ENCODE measurements at places on chromosomes 4 and X.

GRCh38 chrX:45781901-45782553 is 581.4 kb upstream of the DIPK2B start:
- no peak for DNase-seq

DNA sequence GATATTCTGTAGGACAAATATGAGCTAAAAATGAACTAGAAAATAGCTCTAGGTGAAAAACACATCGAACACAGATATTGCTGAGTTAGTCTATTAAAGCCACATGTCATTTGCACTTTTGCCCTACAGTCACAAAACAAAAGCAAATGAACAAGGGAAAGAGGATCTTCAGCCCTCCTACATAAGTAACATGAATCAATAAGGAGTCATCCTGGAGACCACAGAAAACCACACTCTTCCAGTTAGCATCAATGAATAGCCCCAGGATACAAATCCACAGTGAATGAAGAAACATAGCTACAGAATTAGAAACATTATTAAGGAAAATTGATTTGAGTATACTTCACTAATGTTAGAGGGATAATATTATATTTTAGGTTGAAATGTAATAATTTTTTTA is 311.4 kb downstream of the MAPK10 start:
- DNase-seq, result no peak

DNA sequence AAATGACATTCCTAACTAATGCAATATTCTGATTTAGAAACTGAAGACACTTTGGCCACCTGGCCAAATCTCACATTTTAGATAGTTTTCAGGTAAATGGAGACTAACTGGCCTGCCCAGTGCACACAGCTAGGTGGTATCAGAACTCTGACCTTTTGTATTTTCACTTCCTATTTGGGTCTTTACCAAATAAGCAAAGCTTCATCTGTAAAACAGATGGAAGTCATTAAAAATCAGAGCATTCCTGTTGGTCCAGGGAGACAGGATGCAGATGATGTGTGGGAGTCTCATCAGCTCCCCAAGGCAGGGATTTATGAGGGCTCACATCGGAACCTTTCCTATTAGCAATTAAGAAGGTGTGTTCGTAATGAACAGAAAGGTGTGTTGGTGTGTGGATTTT is 57.7 kb downstream of the ARHGAP10 start:
- no peak for DNase-seq

- DNase-seq, result no peak
Measured at GRCh38 chr4:8331575-8331955, 62.0 kb downstream of the HTRA3 start.

DNA sequence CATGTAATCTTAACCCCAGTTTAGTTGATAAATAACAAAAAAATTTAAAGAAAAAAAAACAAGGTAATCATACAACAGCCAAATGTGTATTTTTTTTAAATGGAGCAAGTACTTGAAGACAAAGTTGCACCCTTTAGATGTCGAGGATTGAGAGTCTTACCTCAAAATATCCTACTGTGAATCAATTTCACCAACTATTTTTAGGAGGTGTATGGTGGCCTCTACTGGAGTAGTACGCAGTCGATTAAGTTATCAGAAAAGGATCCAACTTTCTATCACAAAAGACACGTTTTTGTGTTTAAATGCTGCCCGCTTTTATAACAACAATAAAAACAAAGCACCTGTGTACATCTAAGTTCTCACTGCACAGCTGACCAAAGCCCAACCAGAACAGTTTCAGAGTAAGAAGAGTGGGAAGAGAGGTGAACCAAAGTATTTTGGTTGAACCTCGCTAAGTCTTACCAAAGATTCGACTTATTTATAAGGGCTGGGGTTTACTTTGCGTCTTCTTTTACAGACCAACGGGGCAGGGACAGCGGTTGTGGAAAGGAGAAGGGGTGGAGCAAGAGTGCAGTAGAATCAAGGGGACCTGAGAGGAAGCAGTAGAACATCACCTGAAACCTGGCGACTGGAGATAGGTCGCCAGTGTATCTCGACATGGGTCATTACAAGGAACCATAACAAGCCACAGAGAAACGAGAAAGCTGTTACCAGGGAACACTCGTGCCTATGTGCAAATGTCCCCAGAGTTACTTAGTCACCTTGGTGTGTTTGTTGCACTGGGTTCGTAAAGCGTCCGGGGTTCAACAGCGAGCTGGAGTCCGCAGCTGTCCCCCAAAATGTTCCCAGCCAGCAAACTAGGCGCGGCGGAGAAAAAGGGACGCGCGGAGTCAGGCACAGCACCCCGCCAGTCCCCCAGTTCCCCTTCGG is 1.1 kb downstream of the RPS6KA6 start:
- DNase-seq, result no peak

DNA sequence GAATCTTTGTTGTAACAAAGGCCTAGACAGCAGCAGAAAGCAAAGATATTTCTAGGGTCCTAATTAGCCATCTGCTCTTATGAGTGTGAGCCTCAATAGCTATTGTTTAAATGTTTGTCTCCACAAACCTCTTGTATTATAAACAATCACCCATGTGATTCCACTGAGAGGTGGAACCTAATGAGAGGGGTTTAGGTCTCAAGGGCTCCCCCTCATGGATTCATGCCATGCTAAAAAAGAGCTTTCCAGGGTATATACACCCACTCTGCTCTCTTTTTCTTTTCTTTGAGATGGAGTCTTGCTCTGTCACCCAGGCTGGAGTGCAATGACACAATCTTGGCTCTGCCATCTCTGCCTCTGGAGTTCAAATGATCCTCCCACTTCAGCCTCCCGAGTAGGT is 42.1 kb downstream of the TRIM61 start:
- DNase-seq, result no peak

GRCh38 chr4:131635191-131635590 is 1513.9 kb upstream of the PCDH10 start:
- no peak for DNase-seq

DNA sequence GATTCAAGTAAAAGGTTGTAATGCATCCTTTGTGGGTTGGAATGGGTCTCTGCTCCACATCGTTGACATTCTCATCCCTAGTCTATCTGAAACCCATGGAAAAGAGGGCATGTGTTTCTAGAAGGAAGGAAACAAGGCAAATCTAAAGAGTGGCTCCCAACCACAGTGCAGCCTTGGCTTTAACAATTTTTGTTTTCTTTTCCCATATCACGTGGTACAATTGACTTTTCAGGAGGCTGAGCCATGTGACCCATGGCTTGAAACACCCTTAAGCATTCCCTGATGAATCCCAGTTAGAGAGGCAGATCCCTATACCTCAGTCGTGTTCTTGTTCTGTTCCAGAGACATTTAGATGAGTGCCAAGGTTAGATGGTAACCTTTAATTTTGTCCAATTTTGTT is 12.8 kb downstream of the DCUN1D4 start:
- DNase-seq, result no peak

DNA sequence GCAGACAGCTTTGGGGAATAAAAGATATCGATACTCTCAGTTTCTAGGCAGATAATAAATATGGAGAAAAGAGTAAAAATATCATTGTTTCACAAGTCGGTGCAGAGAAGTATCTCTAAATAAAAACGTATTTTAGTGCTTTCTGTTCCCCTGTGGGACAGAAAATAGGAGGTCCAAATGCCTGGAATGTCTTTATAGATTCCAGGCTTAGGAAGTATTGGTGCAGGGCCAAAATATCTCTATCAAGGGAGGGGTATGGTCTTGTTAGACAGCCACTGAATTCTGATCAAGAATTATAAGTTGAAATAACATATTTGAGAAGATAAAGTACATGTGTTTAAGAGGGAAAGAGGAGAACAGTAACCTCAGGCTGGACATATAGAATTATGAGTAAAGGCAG is 596.4 kb downstream of the PCDH18 start:
- DNase-seq, result no peak

DNA sequence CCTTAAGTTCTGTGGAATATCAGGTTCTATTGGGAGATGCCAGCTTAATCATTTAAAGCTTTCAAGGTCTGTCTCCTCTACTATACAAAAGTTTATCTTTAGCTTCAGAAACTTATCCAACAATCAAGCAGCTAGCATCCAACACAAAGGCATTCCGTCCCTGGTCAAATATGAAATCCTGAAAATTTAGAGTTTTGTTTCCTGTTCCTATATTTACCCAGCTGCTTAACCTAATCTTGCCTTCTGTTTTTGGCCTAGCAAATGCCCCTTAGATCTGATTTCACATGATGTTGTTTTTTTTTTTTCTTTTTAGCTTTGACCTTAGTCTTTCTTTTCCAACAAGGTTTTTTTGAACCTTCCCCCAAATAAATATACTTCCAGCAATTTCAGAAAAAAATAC is 33.8 kb downstream of the FAM13A start:
- DNase-seq, result no peak

DNA sequence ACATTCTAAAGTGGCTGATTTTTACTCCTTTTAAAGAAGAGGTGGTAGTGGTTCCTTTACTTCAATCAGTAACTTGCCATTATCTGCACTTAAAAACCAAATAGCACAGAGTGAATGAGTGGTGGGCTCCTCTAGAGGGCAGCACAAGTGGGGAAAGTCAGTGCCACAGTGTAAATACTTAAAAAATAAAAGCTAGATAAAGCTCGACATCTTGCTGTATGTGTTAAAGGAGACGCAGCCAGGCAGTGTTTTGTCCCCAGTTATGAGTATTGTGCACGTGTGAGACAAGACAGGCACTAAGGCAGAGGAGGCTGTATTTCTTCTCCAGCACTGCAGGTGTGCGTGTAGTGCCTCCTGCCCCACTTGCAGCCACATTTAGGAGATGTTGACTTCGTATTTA is 24.6 kb downstream of the NAP1L5 start:
- DNase-seq, result no peak

GRCh38 chr4:110977554-110977953 is 354.7 kb upstream of the PITX2 start:
- no peak for DNase-seq

DNA sequence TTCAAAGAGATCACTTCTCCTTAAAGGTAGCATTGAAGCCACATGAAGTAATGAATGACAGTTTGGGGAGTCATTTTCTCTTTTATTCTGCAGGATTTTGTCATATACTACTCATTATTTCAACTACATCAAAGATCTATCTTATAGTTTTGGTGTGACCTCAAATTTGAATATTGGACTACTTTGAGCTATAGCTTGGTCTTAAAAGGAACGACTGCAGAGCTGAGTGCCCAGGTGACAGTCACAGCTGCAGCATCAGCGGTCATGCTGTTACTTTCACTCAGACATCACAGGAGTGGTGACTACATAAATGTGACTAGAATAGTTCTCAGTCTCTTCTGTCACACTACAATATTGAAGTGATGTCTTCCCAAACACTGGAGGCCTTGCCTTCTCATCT is 10.7 kb upstream of the SPCS3 start:
- no peak for DNase-seq

GRCh38 chr4:28548136-28548535 is 1687.5 kb downstream of the STIM2 start:
- no peak for DNase-seq

DNA sequence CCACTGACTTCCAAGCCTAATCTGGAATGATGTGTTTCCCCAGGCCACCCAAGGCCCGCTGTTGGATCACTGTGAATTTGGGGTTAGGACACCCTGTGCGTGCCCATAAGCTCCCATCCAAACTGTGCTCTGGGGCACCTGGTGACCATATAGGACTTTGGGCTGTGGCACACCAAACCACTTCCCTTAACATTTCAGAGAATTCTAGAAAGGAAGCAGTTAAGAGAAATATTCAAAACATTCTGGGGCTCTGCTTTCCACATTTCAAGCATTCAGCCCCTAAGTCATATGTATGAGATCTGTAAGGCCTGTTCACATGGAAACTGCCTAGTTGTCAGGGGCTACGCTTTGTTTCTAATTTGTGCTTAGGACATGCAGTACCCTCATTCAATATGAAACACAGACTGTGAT is 14.4 kb downstream of the VGLL1 start:
- DNase-seq, result no peak

DNA sequence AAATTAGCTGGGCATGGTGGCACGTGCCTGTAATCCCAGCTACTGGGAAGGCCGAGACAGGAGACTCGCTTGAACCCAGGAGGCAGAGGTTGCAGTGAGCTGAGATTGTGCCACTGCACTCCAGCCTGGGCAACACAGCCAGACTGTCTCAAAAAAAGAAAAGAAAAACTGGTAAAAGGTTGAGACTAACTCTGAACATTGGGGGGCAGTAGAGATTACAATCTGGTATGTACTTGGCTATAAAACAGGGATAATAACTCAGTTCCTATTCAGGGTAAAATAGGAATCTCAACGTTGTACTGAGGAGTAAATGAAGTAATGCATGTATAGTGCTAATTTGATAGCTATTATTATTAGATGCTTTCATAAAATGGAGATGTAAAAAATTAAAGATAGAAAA is 12.5 kb upstream of the KLF8 start:
- DNase-seq, result no peak

- no peak for DNase-seq
Measured at GRCh38 chr4:88836216-88836615, 138.6 kb upstream of the NAP1L5 start.

DNA sequence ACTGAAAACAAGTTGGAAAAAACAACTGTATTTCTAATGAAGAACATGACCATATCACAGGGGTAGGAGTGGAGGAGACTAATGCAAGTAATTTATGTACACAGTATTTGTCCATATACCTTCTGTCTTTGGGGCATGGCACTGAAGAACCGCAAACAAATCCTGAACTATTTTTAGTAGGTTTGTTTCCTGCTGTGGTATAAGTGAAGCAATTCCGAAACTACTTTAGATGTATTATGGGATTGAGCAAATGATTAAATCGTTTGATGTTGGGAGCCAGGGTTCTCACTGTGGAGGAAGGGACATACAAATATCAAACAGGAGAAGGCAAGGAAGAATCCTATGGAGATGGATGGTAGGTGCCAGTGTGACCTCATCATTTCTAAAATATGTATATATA is 18.9 kb upstream of the SH3KBP1 start:
- no peak for DNase-seq

DNA sequence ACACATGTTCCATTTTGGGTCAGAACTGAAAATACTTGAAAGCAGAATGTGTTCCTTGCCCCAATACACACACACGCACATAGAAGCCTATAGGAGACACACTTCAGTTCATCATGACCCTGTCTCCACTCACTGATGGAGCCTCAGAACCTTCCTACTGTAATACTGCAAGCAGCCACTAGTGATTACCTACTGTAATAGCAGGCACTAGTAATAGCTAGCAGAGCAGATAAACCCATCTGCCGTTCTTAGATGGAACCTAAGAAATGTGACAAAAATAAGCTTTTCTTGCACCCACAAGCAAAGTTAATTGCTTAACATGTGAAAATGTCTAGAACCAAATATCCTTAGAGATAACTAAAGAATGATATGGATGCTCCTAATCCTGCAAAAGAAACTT is 13.6 kb downstream of the AMTN start:
- no peak for DNase-seq

- DNase-seq, result no peak
Measured at GRCh38 chr4:184575306-184575705, 73.9 kb downstream of the CASP3 start.

- DNase-seq, result no peak
Measured at GRCh38 chr4:53534684-53535083, 56.6 kb downstream of the LNX1 start.

GRCh38 chr4:182569561-182569960 is 326.4 kb downstream of the TENM3 start:
- DNase-seq, result no peak

Data from LNCaP clone FGC (cell line).